NCI-H1436 (cell line): ENCODE measurements at places on chromosomes 7 and 10.
A peak's percentile ranks its signal among the peaks of the same experiment; 100 is the strongest.

GRCh38 chr10:60281792-60282353 is 107.8 kb downstream of the ANK3 start:
- no peak for DNase-seq

DNA sequence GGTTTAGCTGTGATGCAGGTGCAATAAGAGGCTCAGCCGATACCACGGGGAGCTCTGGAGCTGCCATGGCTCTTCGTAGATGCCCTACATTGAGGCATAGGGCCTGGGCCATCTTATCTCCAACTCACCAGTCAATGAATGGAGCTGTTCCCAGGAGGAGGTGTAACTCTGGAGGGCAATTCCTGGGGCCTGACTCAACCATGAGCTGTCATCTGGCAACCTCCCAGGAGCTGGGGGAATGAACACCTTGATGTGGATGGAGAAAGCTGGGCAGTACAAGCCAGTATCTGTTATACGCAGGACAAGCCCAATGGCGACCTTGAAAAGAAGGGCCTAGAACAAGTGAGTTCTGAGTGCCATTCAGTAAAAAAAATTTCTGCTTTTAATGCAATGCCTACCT is 224.0 kb upstream of the PLXDC2 start:
- DNase-seq, result no peak

GRCh38 chr10:118246332-118247295 is 95.5 kb downstream of the FAM204A start:
- peak; percentile 90 for DNase-seq

DNA sequence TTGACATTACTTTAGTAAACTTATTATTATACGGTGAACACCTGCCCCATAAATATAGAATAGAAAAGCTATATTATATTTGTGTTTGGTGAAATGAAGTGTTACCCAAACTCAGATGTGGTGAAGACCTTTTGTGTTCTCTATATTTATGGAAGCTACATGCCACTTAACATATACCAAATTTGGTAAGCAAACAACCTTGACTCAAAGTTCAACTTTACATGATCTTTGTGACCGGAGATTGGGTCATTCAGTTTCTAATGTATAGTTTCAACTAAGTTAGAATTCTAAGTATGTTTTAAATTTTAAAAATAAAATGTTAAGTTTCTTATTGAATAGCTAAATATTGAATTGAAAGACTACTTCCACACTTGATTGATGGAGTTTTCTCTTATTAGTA is 288.6 kb upstream of the SEMA3D start:
- DNase-seq, result no peak

GRCh38 chr10:1604246-1604645 is 133.1 kb downstream of the ADARB2 start:
- no peak for DNase-seq

DNA sequence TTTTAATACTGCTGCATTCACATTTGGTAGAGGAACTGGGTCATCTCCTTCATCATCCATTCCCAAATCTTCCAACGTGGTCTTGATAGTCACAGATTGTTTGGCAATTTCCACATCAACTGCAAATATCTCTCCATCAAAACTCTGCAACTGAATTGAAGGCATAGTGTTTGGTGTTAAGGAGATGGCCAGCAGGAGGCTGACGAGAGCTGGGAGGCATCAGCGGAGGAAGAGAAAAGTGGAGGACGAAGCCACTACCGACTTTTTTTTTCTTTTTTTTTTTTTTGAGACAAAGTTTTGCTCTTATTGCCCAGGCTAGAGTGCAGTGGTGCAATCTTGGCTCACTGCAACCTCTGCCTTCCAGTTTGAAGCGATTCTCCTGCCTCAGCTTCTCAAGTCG is 205.0 kb upstream of the KCTD7 start:
- no peak for DNase-seq

GRCh38 chr7:36957620-36958019 is 233.3 kb upstream of the AOAH start:
- no peak for DNase-seq

GRCh38 chr7:143434660-143435059 is 8.6 kb upstream of the TAS2R60 start:
- no peak for DNase-seq

DNA sequence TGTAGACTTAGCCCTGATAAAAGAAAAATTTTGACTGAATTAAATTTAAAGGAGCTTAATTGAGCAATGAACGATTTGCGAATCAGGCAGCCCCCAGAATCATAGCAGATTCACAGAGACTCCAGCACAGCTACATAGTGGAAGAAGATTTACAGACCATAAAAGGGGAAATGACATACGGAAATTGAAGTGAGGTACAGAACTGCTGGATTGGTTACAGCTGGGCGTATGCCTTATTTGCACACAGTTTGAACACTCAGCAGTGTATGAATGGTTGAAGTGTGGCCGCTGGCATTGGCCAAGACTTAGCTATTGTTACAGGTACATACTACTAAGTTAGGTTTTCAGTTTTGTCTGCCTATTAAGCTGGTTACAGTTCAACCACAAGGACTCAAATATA is 433.5 kb upstream of the CELF2 start:
- DNase-seq, result no peak

- no peak for DNase-seq
Measured at GRCh38 chr7:27723085-27723484, 16.9 kb upstream of the TAX1BP1 start.

- DNase-seq, result no peak
Measured at GRCh38 chr7:155942226-155942950, 130.1 kb upstream of the SHH start.

- no peak for DNase-seq
Measured at GRCh38 chr10:66926841-66927240, 1.0 kb downstream of the LRRTM3 start.

GRCh38 chr10:8830876-8831275 is 776.4 kb downstream of the GATA3 start:
- no peak for DNase-seq

- DNase-seq, result no peak
Measured at GRCh38 chr7:92720604-92721350, 115.6 kb downstream of the CDK6 start.

GRCh38 chr10:126502441-126502840 is 114.2 kb upstream of the ADAM12 start:
- no peak for DNase-seq

DNA sequence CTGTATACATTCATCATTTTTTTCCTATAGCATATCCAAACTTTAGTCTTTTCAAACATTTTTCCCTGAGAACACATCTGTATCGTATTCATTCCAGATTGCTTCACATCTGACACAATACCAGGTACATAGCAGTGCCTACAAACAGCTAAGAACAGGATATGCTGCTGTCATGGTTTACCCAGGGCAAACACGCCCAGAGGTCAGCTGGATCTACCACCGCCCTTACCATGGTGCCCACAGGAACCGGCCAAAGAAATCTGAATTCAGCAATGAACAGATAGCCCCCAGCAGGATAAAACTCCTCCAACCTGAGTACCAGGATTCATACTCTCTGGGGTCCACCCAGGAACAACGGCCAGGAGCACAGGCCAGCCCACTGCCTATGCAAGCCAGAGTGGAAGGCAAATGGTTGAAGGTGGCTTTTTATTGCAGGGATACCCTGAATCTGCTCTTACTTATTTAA is 43.0 kb downstream of the TNS3 start:
- no peak for DNase-seq

DNA sequence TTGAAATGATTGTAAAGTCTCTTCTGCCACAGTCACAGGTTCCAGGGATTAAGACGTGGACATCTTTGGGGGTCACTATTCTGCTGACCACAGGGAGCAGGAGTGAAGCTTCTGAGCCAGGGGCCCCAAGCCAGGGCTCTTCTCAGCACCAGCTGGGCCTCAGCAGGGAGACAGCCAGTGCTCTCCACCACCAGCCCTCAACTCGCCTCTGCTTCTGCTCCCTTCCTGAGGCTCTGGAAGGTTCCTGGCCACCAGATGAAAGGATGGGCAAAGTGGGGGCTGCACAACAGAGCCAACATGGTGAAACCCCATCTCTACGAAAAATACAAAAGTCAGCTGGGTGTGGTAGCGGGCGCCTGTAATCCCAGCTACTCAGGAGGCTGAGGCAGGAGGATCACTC is 11.2 kb upstream of the CRYGN start:
- DNase-seq, result no peak

DNA sequence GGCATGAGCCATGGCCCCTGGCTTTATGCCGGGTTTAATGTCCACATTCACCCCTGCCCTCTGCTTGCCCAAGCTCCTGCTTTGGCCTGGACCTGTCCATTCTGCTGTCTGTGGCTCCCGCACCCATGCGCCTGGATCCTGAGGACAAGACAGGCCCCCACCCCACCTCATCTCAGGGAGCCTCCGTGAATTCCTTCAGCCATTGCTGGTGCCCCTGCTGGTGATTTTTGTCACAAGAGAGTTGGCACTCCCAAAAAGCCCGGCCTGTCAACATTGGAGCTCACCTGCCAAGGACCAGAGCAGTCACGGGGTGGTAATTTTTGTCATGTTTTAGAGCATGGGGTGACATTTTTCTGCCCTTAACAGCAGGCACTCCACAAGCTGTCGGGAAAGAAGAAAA is 127.5 kb upstream of the PLXNA4 start:
- no peak for DNase-seq

DNA sequence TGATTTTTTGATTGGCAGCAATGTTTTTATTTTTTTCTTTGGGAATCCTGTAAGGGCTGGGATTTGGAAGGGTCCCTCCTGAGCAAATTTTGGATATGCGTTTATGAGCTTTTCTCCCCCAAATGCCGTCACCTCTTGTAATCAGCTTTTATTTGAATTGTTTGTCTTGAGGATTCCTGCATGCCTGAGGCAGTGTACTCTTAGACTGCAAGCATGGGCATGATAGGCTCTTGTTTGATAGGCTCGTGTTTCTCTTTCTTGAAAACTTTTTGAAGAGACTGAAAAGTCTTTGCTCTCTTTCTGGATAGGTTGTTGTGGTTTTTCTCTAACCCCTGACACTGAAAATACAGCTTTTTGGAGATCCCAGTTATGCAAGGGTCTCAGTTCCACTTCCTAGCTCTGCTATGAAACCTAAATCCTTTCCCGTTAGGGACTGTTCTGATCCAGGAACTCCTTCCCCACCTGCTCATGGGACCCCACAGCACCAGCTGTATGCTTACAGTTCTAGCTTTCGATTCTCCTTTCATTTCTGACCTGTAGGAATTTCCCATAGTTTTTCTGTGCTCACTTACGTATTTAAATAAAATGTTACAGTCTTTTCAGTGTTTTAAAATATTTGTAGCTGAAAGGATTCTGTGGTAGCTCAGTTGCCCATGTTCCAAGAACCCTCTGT is 17.2 kb downstream of the TSPAN13 start:
- DNase-seq, result no peak

DNA sequence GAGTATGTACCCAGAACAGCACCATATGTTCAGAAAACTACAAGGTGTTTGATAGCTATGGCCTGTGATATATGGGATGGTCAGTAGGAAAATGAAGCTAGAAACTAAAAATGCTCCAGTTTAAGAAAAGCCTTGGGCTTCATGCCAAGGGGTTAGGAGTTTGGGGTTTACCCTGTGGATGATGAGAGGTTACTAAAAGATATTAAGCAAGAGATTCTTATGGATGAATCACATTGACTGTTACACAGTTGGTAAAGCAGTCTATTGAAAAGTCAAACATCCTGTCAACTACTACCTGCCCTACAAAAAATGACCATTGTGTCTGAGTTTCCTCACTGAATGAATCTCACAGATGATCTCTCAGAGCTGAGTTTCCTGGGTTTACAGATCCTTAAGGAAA is 166.2 kb upstream of the INHBA start:
- no peak for DNase-seq

DNA sequence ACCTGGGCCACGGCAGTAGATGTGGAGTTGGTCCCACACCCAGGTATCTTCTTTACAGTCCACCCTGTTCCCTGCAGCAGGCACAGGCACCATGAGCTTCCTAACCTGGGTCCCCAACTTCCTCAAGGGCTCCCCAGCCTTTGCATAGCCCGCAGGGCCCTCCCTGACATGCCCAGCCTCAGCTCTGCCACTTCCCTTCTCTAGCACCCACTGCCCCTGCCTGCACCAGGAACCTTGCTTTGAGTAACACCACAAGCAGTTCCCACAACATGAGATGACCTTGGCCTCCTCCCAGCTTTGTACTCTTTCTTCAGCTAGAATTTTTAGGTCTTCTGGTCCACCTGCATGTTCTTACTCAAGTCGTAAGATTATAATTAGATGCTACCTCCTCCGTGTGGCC is 92.2 kb upstream of the ZPBP start:
- no peak for DNase-seq

DNA sequence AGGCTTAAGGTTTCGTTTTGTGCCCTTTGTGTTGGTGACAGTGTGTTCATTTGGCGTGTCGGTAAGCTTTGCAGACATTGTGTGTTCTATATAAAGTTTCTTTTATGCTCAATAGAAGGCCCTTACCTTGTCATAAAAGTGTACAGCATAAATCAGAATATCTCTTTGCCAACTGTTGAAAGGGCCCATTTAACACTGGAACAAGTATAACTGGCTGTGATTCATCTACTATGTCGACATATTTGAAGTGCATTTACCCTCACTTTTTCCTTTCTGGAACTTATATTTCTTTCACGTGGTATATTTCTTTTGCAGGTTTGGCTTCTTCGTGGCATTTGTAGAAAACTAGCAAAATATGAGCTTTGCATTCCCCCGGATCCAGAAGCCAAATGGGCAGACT is 32.7 kb downstream of the EEPD1 start:
- DNase-seq, result no peak
